ENCODE measurements at places on chromosomes 11 and 22. TPM values are rescaled to one million over a fixed set of nuclear protein-coding genes. Genes with fewer than 3 reads are reported as not detected.

Gene P2RX6
- 0.29 TPM for total RNA-seq

Gene APOL1
- 14.9 TPM for total RNA-seq

Gene B4GALNT4
- total RNA-seq, result 14.0 TPM

Gene SWAP70
- 33.5 TPM for total RNA-seq

Gene MGAT3
- total RNA-seq, result 1.4 TPM

Gene OR52I1
- total RNA-seq, result not detected

Gene MRGPRX3
- total RNA-seq, result not detected

Gene HBG2
- total RNA-seq, result not detected

Gene IFITM10
- total RNA-seq, result 1.4 TPM

Gene SMIM35
- total RNA-seq, result not detected

Gene KCNE3
- not detected for total RNA-seq

Gene RAG1
- 0.10 TPM for total RNA-seq

Gene ACO2
- 49.3 TPM for total RNA-seq

Gene SLC37A2
- 0.13 TPM for total RNA-seq

Gene DERL3
- 0.42 TPM for total RNA-seq

Gene PIH1D2
- total RNA-seq, result 0.86 TPM

Gene APOL4
- total RNA-seq, result not detected

Gene PHETA2
- not detected for total RNA-seq

Gene OR10G8
- not detected for total RNA-seq

Gene PGA5
- not detected for total RNA-seq

Gene UPK3A
- not detected for total RNA-seq

Gene GRAP2
- total RNA-seq, result not detected

Gene PRMT3
- 28.9 TPM for total RNA-seq

Gene USP28
- total RNA-seq, result 18.3 TPM

Gene TSSK2
- total RNA-seq, result not detected
